ENCODE measurements at places on chromosomes 4 and X. TPM values are rescaled to one million over a fixed set of nuclear protein-coding genes. Genes with fewer than 3 reads are reported as not detected.

DNA sequence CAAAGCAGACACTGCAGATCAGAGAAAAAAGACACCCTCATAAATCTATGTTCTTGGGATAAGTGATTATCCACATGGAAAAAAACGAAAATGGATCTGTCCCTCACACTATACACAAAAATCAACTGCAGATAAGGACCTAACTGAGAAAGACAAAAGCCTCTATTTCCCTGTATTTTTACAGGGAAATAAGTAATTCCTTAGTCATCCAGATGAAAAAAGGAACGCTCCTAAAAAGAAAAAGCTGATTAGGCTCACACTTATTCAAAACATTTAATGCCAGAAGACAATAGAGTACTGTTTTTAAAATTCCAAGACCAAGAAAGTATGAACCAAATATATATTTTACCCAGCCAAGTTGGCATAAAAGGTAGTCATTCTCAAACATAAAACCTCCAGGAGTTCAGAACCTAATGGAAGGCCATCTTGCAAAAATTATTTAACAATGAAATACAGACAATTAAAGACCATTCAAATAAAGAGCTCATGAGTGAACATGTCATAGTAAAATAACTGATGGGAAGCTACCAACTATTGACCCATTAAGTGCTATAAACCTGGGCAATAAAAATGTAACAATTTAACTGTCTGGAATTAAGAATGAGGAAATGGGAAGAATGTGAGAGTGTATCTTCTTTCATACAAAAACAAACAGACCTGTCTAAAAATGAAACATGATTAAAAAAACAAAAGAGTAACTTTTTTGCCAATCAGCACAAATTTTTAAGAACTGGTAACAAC is 20.4 kb downstream of the PAPSS1 start:
- DNase-seq = no peak
- no peaks in the 10 kb centered on the region for H3K27me3 ChIP-seq
- H3K4me1 ChIP-seq = peaks cover 4% of the 10 kb centered on the region
- H3K36me3 ChIP-seq = peaks cover 66% of the 10 kb centered on the region

DNA sequence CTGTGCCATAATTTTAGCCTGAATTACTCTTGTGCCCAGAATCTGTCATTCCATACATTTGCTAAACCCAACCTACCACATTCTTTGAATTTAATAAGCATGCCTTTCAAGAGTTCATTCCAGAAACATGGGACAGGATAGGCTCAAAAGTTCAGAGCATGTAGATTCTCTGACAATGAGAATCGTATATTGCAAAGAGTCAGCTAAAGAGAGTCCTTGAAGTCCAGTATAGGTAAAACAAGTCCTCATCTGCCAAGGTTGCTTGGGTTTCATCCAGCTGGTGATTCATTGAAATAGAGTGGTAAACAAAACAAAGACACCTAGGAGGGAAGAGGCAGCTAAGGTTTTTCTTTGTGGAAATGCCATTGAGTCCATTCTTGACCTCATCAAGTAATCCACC is 249.3 kb upstream of the DIPK2B start:
- peaks cover 2% of the 10 kb centered on the region for H3K4me1 ChIP-seq
- no peak overlapping the region for H3K4me3 ChIP-seq
- no peaks in the 10 kb centered on the region for H3K36me3 ChIP-seq
- DNase-seq = no peak
- H3K27ac ChIP-seq = no peak overlapping the region

- no peak overlapping the region for H3K27ac ChIP-seq
- no peak overlapping the region for H3K4me3 ChIP-seq
- no peaks in the 10 kb centered on the region for H3K4me1 ChIP-seq
- no peak for DNase-seq
- H3K36me3 ChIP-seq = no peaks in the 10 kb centered on the region
Measured at GRCh38 chrX:47091149-47091775, 13.0 kb downstream of the RGN start.

GRCh38 chr4:42396752-42397634 is at the start of gene SHISA3:
Gene SHISA3 (plus strand): TSS chr4:42397488. CDS start chr4:42398057, 569 bp downstream.
- peaks cover 45% of the 10 kb centered on the region for H3K27me3 ChIP-seq
- no peaks in the 10 kb centered on the region for H3K36me3 ChIP-seq
- peaks cover 39% of the 10 kb centered on the region for H3K4me1 ChIP-seq

DNA sequence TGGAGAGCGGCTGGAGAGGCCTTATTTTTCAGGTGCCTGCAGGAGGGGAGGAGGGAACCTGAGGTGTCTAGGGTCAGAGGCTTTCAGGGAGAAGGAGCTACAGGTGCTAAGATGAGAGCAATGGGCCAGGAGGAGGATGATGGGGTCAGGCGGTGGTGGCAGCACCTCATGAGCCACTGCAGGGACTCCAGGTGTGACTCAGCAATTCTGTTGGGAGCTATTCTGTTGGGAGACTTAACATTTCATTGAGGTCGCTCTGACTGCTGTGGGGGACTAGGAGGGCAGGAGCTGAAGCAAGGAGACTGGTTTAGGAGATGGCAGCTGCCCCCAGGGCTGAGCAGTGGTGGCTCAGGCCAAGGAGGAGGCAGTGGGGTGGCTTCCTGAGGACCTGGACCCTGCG is 65.0 kb downstream of the CLDN34 start:
- no peaks in the 10 kb centered on the region for H3K27me3 ChIP-seq
- peaks cover 4% of the 10 kb centered on the region for H3K36me3 ChIP-seq
- peak overlapping the region; percentile 83 for H3K27ac ChIP-seq

GRCh38 chrX:2903366-2903765 is 25.8 kb downstream of the ARSD start:
- H3K4me1 ChIP-seq = peaks cover 3% of the 10 kb centered on the region
- no peak for DNase-seq
- no peak overlapping the region for H3K27ac ChIP-seq
- peaks cover 15% of the 10 kb centered on the region for H3K36me3 ChIP-seq
- no peak overlapping the region for H3K4me3 ChIP-seq

GRCh38 chrX:44802613-44803012 is 41.2 kb upstream of the DUSP21 start:
- H3K4me1 ChIP-seq = no peaks in the 10 kb centered on the region
- H3K36me3 ChIP-seq = no peaks in the 10 kb centered on the region

- no peak for DNase-seq
- no peak overlapping the region for H3K4me3 ChIP-seq
- no peaks in the 10 kb centered on the region for H3K36me3 ChIP-seq
- H3K27me3 ChIP-seq = no peaks in the 10 kb centered on the region
- H3K27ac ChIP-seq = no peak overlapping the region
- H3K4me1 ChIP-seq = no peaks in the 10 kb centered on the region
Measured at GRCh38 chrX:7614616-7615015, 228.4 kb upstream of the VCX start.

DNA sequence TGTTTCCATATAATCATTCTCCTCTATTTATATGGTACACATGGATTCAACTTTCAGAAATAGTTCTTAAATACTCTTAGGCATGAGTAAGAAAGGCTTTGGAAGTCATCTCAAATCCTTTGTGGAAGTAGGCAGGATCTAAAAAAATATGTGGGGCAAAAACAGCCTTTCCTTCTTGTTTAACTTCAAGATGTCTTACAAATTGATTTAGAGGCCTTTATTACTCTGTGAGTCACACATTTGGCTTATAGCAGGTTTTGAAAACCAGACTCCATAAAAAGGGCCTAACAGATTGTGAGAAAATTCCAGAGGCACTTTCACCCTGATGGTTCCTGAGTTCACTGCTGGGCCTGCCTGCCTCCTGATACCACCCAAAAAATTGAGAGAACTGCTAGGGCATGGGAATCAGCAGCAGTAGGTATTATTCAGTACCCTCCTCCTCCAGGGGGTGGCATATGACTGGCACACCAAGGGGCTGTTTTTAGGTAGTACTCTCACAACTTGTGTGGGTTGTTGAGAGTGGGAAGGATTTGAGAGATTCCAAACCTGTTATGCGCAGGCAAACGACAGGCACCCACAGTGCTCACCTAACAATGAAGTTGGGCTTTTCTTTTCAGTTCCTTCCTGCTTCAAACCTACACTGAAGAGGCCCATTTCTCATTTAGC is 162.7 kb upstream of the MBNL3 start:
- no peak for DNase-seq
- H3K36me3 ChIP-seq = no peaks in the 10 kb centered on the region
- H3K4me3 ChIP-seq = no peak overlapping the region

DNA sequence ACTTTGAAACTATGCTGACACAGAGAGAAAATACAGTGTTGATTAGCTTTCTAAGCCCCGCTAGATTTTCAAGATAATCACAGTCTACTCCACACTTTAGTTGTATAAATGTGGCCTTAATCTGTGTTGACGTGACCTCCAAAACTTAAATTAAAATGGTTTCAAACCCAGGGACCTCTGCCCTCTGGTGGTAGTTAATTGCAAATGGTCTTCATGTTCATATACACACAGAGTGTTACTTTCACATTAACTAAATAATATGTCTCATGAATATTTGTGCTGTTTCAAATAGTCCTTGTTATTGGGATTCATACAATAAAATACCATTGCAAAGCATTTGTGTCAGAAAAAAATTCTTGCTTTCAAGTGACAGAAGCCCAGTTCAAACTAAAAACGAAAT is 64.3 kb downstream of the TASL start:
- H3K4me3 ChIP-seq = no peak overlapping the region
- DNase-seq = no peak
- no peaks in the 10 kb centered on the region for H3K27me3 ChIP-seq
- peaks cover 1% of the 10 kb centered on the region for H3K4me1 ChIP-seq

GRCh38 chrX:74535408-74536151 is 78.8 kb downstream of the RLIM start:
- DNase-seq = no peak
- no peaks in the 10 kb centered on the region for H3K27me3 ChIP-seq
- peaks cover 13% of the 10 kb centered on the region for H3K4me1 ChIP-seq
- peak overlapping the region; percentile 83 for H3K4me3 ChIP-seq
- peak overlapping the region; percentile 24 for H3K27ac ChIP-seq
- no peaks in the 10 kb centered on the region for H3K36me3 ChIP-seq

DNA sequence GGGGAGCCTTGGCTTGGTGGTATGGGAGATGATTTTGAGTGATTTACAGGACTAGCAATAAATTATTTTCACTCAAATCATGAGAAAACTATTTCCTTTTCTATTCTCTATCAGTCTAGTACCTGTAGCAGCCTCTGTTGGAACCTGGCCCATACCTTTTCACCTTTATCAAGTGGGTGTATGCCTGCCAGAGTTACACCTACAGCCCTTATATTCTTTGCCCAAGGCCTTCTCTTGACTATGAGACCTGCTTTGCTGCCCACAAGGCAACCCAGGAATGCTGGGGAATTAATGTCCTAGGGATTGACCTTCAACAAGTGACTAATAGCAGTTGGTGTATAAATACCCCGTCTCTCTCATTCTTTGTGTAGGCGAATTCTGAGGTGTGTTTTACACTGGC is 20.0 kb upstream of the LEF1 start:
- no peaks in the 10 kb centered on the region for H3K4me1 ChIP-seq
- no peak for DNase-seq
- H3K27ac ChIP-seq = no peak overlapping the region
- no peak overlapping the region for H3K4me3 ChIP-seq
- peaks cover 1% of the 10 kb centered on the region for H3K27me3 ChIP-seq

- H3K27me3 ChIP-seq = no peaks in the 10 kb centered on the region
- no peak for DNase-seq
- no peak overlapping the region for H3K4me3 ChIP-seq
- H3K4me1 ChIP-seq = peaks cover 14% of the 10 kb centered on the region
- H3K36me3 ChIP-seq = no peaks in the 10 kb centered on the region
Measured at GRCh38 chr4:143397335-143397734, 60.7 kb downstream of the GAB1 start.

DNA sequence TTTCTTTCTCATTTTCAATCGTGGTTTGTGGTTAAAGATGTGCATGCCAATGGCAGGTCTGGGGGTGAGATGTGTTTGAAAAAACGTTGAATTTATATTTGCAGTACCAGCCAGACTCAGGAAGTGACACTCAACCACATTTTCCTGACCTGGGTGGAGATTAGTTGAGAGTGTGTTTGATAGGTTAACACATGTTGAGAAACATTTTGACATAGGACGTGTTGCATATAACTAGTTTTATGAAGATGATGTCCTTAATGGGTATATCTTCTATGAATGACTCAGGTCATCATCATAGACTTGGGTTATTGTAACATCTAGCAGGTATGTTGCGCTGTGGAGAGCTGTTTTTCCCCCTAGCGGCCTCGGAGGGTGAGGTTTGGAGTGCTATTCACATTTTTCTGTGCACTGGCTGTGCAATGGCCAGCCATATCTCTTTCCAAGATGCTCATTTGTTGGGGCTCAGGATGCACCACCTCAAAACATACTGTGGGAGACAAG is 21.7 kb upstream of the CD38 start:
- no peaks in the 10 kb centered on the region for H3K36me3 ChIP-seq
- H3K27ac ChIP-seq = no peak overlapping the region
- DNase-seq = no peak
- peaks cover 34% of the 10 kb centered on the region for H3K4me1 ChIP-seq
- H3K27me3 ChIP-seq = no peaks in the 10 kb centered on the region

DNA sequence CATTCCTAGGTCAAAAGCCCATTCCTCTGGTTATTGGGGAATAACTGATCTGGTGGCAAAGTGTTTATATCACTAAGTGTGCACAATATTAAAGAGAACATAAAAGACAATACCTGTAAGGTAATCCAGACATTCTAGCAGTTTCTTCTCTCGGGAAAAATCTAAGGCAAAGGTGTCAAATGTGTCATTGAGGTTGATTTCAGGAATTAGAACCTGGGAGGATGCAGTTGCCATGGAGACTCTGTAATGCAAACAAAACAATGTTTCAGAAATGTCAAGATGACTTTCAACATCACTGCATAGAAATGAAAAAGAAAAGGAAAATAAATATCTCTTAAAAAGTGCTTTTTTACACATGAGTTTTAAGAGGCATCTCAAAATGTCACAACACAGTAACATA is 145.9 kb downstream of the MID1 start:
- DNase-seq = no peak
- H3K36me3 ChIP-seq = no peaks in the 10 kb centered on the region
- no peaks in the 10 kb centered on the region for H3K27me3 ChIP-seq
- H3K27ac ChIP-seq = no peak overlapping the region
- H3K4me3 ChIP-seq = no peak overlapping the region

SLC16A2 gene
- not detected for total RNA-seq

GABRE gene
- total RNA-seq = not detected

TMPRSS11F gene
- total RNA-seq = not detected

MCUB gene
- total RNA-seq = 34.4 TPM

NHSL2 gene
- total RNA-seq = 0.29 TPM

RXFP1 gene
- total RNA-seq = not detected

PHOX2B gene
- total RNA-seq = not detected

CETN2 gene
- 13.3 TPM for total RNA-seq

All from activated B cell treated with CpG ODN at 0.5 μM for 24 hours (primary cell).